ENCODE measurements at places on chromosomes 2 and 18.

- no peak for DNase-seq
Observed at GRCh38 chr2:218318241-218318640, 25.9 kb upstream of the TMBIM1 start.

- no peak for DNase-seq
Observed at GRCh38 chr2:56801770-56802169, 618.0 kb downstream of the CCDC85A start.

DNA sequence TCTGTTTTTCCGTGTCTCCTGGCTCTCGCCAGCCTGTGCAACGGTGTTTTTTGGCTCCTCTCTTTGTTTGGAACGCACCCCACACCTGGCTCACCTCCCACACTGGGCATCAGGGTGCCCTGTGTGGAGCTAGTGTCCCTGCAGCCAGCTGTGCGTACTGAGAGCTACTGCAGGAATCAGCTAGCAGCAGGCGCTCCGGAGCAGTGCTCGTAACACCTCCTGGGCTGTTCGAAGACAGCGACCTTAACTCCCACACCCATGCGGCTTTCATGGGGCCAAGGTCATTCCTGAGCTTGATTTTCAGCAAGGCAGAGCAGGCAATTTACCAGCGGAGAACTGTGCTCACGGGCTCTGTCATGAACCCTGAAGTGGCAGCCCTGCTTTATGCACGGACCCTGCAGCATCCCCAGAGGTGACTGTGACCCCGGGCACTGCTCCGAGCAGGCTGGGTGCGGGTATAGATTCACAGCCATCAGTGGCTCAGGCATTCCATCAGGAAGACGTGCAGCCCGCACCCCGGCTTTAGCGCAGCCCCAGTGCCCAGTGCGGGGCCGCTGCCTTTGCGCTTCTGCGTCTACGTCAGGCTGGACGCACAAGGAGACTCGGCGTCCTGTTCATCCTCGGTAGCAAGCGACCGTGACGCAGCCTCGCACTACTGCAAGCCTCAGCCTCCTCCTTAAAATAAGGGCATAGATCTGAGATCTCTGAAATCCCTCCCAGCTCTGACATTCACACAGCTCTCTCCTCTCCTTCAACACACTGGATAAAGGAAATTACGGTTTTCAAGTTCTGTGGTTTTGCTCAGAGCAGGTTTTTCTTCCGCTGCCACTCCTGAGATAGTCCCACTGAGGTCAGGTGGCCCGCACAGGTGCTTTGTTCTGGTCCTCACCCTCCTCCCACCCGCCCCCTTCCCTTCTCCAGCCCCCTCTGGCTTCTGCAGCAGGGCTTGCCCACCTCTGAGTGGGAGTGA is 58.2 kb downstream of the ADI1 start:
- DNase-seq: no peak

DNA sequence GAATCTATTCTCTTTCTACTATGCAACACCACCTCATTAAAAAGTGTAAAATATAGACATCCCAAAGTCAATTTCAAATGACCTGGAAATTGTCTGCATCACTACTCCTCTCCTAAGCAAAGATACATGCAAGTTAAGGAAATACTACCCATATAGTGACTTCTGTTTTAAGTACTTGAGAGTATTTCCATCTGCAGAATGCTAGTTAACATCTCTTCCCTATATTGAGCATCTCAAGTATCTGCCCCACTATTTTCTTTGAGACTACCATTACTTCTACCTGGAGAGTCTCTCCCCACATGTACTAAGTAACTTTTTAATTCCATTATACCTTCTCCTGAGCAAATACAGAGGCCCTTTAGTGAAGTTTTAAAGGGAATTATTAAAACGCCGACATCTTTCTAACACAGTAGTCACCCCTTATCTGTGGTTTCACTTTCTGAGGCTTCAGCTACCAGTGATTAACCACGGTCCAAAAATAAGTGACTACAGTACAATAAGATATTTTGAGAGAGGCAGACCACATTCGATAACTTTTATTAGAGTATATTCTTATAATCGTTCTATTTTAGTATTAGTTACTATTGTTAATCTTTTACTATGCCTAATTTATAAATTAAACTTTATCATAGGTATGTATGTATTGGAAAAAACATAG is 21.8 kb downstream of the CWC22 start:
- DNase-seq: no peak

GRCh38 chr2:65032019-65032975 is 23.9 kb upstream of the CEP68 start:
- no peak for DNase-seq

DNA sequence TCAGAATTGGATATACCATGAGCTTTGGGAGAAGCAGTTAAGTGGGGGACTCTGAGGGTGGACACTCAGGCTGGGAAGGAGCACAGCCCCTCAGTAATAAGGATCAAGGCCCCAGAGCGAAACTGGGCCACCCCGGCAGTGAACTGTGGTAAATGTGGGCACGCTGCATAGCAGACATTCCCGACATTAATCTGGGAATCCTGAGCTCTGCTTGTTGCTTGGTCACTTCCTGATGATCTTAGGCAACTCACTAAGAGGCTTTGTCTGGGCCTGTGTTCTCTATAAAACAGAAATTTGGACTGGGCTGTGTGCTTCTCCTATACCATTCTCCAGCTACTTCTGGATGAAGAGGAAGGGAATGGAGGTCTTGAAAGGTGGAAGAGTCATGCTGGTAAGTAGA is 4.8 kb downstream of the TGFBRAP1 start:
- no peak for DNase-seq

- DNase-seq: no peak
Observed at GRCh38 chr2:1420746-1421480, 7.7 kb downstream of the TPO start.

- DNase-seq: no peak
Observed at GRCh38 chr2:42450136-42450535, 43.6 kb downstream of the KCNG3 start.

- DNase-seq: no peak
Observed at GRCh38 chr2:76197428-76197827, 486.7 kb upstream of the GCFC2 start.

GRCh38 chr18:3806656-3807055 is 356.7 kb downstream of the TGIF1 start:
- no peak for DNase-seq

- no peak for DNase-seq
Observed at GRCh38 chr2:234480337-234480736, 16.5 kb downstream of the ARL4C start.

Data from CD4-positive, alpha-beta T cell treated with Interleukin-6 at 100 ng/mL for 8 hours (primary cell).